A172 (cell line): ENCODE measurements at places on chromosomes 16 and 17. TPM values are rescaled to one million over a fixed set of nuclear protein-coding genes. Genes with fewer than 3 reads are reported as not detected.

- no peak for DNase-seq
Measured at GRCh38 chr16:851209-851810, 50.8 kb upstream of the GNG13 start.

NUTF2 gene
- 68.5 and 72.4 TPM in 2 replicates for total RNA-seq

NXPH3 gene
- total RNA-seq = 0.12 and 0.24 TPM in 2 replicates

HCRT gene
- total RNA-seq = not detected in 2 replicates

TLCD3B gene
- 0.38 and 1.1 TPM in 2 replicates for total RNA-seq

GRCh38 chr17:50298018-50298417, 23.8 kb downstream of the TMEM92 start:
- DNase-seq = no peak

SLC35G6 gene
- not detected in 2 replicates for total RNA-seq

GRCh38 chr16:70588565-70588964, 57.8 kb upstream of the IL34 start:
- DNase-seq = no peak

DNA sequence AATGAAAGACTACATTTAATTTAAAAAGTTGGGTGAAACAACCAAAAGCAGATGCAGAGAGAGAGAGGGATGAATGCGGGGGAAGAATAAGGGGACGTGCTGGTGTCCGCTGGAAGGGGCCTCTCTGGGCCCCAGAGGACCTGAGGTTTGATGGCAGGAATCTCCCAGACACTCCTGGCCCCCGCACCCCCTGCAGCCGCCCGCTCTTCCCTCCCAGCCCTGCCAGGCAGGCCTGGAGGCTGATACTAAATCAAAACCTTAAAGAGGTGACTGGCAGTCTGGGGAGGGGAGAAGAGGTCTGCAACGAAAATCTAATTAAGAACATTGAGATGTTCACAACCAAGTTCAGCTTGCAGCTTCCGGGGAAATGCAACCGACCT, 2.4 kb downstream of the FOXL1 start:
- no peak for DNase-seq

DNA sequence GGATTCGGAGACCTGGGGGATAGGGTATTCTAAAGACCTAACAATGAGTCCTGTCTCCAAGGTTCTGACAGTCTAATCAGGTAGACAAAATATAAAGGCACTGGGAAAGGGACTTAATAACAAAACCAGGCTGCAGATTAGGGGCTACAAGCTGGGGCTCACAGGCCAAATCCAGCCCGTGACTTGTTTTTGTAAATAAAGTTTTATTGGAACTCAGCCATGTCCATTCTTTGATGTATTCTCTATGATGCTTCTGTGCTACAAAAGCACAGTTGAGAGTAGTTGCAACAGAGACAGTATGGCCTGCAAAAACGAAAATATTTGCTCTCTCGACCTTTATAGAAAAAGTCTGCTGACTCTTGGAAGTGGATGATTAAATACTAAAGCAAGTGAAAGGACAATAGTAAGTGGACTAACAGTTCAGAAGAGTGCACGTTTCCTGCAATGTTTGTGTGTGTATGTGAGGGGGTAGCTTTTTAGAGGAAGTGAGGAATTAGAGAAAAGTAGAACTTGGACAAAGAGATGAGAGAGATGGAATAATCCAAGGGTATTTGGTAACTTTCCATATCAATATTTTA, 115.4 kb upstream of the ZFHX3 start:
- no peak for DNase-seq

NPIPB4 gene
- 4.8 and 5.7 TPM in 2 replicates for total RNA-seq

POLR3K gene
- 11.7 and 15.9 TPM in 2 replicates for total RNA-seq
